CD4-positive, alpha-beta memory T cell (primary cell): ENCODE measurements at places on chromosomes 12 and 14. TPM values are rescaled to one million over a fixed set of nuclear protein-coding genes. Genes with fewer than 3 reads are reported as not detected.

- DNase-seq, result no peak
These were observed 245.6 kb downstream of the SLC41A2 start for GRCh38 chr12:104712477-104712876.

GRCh38 chr14:103542605-103543088, 13.7 kb downstream of the TRMT61A start:
- DNase-seq, result no peak

GRCh38 chr12:122738571-122738970, 7.9 kb upstream of the HCAR1 start:
- DNase-seq, result no peak

CLEC2A gene
- total RNA-seq, result not detected

KRT78 gene
- not detected for total RNA-seq

KRT83 gene
- not detected for total RNA-seq

PLEKHD1 gene
- 0.32 TPM for total RNA-seq
